ENCODE measurements at places on chromosomes 3 and 15.

DNA sequence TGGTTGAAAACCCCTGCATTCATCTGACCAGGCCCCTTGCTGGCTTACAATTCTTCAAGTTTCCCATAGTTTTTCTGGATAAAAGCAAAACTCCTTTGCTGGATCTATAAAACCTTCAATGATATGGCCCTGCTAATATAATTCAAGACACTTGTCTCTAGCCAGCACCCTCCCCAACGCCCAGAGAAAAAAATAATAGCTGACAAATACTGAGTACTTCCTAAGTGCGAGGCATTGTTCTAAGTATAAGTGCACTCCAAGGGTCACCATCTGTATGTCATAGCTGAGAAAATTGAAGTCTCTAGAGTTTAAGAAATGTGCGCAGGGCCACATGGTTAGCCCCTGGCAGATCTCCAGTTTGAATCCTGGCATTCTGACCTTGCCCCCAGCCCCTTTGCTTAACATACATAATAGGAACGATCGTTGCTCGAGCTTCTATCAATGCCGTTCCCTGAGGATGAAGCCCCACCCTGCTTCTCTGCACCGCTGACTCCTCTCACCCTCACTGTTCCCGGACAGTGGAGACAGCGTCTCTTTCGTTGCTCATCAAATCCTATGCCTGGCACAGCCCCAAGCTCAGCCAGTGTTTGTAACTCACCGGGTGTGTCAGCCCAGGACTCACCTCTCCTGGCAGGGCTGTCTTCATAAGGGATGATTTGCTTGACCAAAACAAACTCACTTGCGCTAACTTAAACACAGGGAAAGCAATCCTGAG, 377.1 kb upstream of the PROK2 start:
- no peak for DNase-seq

GRCh38 chr3:158419820-158420653, 151.0 kb upstream of the MLF1 start:
- DNase-seq: no peak

- no peak for DNase-seq
These were observed 533.2 kb downstream of the GRM7 start for GRCh38 chr3:7393944-7394605.

GRCh38 chr3:82129221-82129801, 367.9 kb upstream of the GBE1 start:
- DNase-seq: no peak

DNA sequence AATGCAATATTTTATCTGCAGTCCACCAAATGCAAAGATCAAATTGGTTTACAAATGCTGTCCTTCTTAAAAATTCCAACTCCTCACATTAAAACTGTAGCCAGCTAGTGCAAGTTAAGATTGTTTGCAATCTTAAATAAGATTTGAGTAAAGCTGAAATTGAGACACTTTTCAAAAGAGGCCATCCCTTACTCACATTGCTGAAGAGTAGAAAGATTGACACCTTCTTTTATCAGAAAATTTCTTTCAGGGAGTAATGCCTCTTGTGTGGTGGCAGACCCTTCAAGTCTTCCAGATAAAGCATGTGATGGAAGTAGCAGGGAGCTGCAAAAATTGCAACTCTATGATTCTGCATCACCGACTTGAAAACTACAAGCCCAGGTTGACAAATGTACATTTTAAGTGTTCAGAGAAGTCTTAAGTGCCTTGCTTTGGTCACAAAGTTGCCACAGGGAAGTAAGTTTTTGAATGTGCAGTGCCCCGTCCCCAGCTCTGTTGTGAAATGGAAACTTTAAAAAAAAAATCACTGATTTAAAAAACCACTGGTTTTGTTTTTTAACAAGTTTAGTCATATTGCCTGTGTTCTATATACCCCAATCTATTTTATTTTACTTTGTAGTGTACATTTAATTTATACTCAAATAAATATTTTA, 12.6 kb downstream of the CD86 start:
- DNase-seq: peak; percentile 73

DNA sequence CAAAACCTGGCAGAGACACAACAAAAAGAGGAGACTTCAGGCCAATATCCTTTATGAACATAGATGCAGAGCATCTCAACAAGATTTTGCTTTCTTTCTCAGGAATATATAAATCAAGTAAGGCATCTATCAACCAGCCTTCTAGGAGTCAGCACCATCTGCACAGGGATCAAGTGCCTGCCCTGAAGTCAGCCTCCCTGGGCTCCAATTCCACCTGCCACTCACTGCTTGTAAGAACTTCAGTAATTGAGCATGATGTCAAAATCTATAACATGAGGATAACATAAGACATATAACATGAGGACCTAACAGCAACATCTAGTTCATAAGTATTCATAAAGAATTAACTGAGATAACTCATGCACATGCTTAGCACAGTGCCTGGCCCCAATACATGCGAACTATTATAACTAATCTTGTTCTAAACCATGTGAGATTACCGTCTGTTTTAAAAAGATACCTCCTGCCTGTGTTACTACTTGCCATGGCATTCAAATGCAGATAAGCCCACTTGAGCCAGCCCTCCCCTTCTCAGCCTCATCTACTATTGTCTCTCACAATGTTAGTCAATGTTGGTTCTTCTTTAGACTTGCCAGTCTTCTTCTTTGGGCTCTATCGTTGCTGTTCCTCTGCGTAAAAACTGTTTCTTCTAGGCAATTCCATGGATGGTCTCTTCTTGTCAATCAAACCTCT, 91.6 kb downstream of the PLD1 start:
- DNase-seq: no peak

- DNase-seq: peak; percentile 93
These were observed 10.6 kb downstream of the CISH start for GRCh38 chr3:50600841-50601591.
